Endodermal cell (in vitro differentiated cells): ENCODE measurements at places on chromosomes 5 and 9. TPM values are rescaled to one million over a fixed set of nuclear protein-coding genes. Genes with fewer than 3 reads are reported as not detected.

DNA sequence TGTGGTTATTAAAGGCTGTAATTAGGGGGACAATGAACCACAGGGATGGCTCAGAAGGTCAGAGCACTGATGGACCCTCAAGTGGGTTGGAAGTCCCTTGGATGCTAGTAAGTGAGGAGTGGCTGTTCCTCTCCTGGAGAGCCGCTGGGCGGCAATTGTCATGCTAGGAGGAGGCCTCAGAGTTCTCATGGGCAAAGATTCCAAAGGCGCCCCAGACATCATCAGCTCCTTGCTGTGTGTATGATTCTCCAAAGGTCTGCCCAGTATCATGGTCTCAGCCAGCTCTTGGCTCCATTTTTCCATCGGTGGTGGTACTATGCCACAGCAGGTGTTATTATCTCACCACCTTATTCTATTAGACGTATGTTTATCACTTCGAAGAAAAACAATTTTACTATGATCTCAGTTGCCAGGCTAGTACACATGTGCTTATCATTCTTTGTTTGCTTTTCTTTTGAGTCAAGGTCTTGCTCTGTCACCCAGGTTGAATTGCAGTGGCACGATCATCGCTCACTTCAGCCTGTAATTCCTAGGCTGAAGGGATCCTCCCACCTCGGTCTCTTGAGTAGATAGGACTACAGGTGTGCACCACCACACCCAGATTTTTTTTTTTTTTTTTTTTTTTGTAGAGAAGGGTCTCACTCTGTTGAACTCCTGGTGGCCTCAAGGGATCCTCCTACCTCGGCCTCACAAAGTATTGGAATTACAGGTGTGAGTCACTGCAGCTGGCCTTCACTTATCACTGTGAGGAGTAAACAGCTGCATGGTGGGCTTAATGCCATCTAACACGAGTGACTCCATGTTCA lies 46.8 kb downstream of the EXOSC2 start:
- DNase-seq: no peak

DNA sequence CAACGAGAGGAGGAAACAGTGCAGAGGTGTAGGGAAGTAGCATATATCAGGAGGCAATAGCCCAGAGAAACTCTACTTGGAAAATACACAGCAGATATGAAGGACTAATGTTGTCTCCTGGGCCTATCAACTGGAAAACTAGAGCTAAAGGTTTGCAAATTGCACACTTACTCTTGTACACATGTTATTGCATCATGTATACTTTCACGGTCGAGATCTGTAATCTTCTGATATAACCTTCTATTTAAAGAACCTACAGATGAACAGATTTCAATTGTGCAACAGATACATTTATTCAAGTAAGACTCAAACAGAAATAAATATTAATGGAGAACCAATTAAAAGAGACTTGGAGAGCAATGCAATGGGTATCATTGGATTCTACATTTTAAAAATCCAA lies 256.3 kb upstream of the TMEM161B start:
- DNase-seq: no peak

DNA sequence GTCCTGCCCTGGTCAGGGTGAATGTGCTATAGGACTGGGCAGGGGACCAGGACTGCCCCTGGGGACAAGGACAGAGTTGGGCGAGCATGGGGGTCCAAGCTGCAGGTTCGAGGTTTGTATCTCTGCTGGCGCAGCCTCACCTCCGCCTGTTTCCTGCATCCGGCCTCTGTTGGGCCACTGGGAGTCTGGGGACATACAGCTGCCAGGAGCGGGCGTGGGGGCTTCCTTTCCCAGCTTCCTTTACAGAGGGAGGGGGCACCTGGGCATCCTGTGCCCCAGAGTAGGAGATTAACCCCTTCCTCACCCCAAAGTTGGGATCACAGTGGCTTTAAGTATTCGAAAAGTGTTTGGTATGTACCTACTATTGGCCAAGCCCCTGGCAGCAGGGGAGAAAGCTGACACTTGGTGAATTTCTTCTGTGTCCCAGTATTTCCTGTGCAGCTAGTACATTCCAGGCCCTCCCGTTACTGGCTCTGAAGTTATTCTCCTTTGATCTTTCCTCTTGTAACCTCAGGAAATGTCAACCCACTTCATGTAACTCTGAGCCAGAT lies 19.0 kb downstream of the OLFML2A start:
- no peak for DNase-seq

- no peak for DNase-seq
Measured at GRCh38 chr9:4317205-4317604, 17.3 kb upstream of the GLIS3 start.

GRCh38 chr9:126328407-126328806 lies 1.8 kb downstream of the MVB12B start:
- no peak for DNase-seq

DNA sequence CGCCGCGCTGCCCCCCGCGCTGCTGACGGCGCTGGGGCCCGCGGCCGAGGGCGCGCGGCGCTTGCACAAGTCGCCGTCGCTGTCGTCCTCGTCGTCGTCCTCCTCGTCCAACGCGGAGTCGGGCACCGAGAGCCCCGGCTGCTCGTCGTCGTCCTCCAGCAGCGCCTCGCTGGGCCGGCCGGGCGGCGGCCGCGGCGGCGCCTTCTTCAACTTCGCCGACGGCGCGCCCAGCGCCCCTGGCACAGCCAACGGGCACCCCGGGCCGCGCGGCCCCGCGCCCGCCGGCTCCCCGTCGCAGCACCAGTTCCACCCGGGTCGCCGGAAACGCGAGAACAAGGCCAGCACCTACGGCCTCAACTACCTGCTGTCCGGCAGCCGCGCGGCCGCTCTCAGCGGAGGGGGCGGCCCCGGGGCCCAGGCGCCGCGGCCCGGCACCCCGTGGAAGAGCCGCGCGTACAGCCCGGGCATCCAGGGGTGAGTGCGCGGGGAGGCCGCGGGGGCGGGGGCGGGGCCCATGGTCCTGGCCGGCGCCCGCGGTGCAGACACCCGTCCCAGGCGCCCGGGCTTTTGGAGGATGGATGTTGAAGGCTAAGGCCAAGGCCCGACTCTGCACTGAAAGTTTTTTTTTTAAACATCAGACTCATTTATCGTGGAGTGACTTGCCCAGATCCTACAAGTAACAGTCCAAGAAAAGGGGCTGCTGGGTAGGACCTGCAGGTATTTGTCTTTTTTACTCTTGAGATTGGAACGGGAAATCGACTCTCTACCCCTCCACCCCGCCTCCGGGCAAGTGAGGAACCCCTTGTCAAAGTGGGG lies 1.2 kb downstream of the TENT4A start:
- DNase-seq: peak; percentile 60

DNA sequence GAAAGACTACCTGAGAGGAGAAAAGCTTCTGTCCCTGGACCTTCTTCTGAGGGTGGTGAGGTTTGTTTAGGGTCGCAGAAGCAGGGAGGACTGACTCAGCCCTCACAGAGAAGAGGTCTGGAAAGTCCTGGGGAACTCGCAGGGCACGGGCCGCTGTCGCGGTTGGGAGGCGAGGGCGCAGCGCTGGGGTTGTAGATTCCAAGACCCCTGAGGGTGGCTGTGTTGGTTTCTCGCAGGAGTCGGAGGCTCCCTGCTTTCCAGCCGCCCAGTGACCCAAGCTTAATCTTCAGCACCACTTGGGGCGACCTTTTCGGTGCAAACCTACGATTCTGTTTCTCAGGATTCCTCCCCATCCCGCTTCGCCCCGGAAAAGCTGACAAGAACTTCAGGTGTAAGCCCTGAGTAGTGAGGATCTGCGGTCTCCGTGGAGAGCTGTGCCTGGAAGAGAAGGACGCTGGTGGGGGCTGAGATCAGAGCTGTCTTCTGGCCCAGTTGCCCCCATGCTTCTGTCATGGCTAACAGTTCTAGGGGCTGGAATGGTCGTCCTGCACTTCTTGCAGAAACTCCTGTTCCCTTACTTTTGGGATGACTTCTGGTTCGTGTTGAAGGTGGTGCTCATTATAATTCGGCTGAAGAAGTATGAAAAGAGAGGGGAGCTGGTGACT lies 482 bp downstream of the SLC27A6 start:
- DNase-seq: peak; percentile 73

DNA sequence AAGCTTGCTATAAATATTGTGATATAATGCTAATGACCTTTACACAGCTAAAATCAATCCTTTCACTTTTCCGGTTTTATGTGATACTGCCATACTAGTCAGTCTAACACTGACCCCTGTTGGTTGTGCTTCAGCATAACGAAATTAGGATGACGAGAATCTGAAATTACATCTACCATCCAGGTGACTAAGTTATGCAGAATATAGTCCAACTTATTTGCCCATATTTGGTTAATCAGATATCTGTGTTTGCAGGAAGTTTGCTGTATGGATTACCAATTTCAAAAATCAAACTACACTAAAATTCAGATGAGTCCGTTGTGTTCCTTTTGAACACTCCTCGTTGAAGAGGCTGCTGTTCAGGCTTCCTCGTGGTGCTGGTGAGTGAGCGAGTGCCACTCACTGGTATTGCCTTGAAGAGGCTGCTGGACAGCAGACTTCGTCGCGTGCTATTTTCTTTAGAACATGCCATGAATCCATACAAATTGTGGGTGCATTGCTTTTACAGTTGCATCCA lies 32.5 kb downstream of the TENT4A start:
- no peak for DNase-seq

Gene IFNE
- total RNA-seq: 0.89 to 2.0 TPM (median 1.7 TPM) in 3 replicates

Gene GZMA
- total RNA-seq: not detected in 3 replicates

Gene PRELID2
- total RNA-seq: 6.1 and 6.7 TPM in 2 replicates

Gene CYLC2
- not detected in 2 replicates for total RNA-seq

Gene DPH7
- total RNA-seq: 43.2 and 50.4 TPM in 2 replicates
